ENCODE measurements at places on chromosomes 2 and 18.

- no peak for DNase-seq
These were observed 23.6 kb downstream of the QPCT start for GRCh38 chr2:37367984-37368383.

GRCh38 chr2:105712166-105712915 lies 32.4 kb upstream of the NCK2 start:
- peak; percentile 29 for DNase-seq

GRCh38 chr2:144770616-144771230 lies 250.8 kb upstream of the ZEB2 start:
- DNase-seq: no peak

GRCh38 chr2:176138923-176139660 lies 9.6 kb downstream of the HOXD8 start:
- no peak for DNase-seq

GRCh38 chr2:85814802-85815550 lies 61.2 kb downstream of the ATOH8 start:
- no peak for DNase-seq

GRCh38 chr2:14494759-14495158 lies 137.8 kb upstream of the LRATD1 start:
- DNase-seq: no peak

GRCh38 chr2:69046221-69046662 lies 33.3 kb downstream of the ANTXR1 start:
- no peak for DNase-seq

- no peak for DNase-seq
These were observed 495.5 kb upstream of the MYT1L start for GRCh38 chr2:2826621-2827020.

GRCh38 chr2:150426315-150426714 lies 61.2 kb downstream of the RND3 start:
- no peak for DNase-seq

GRCh38 chr2:74379851-74380789 lies at the start of gene DCTN1:
DCTN1 (minus strand) TSS chr2:74380311; CDS start chr2:74380037, 274 bp downstream.
- DNase-seq: peak; percentile 4

GRCh38 chr2:169240405-169240804 lies 121.9 kb downstream of the LRP2 start:
- no peak for DNase-seq

- no peak for DNase-seq
These were observed 113.0 kb downstream of the CRIM1 start for GRCh38 chr2:36468463-36469105.

- DNase-seq: no peak
These were observed 8.6 kb upstream of the COL3A1 start for GRCh38 chr2:188965563-188965962.

- DNase-seq: no peak
These were observed 239.2 kb upstream of the HS6ST1 start for GRCh38 chr2:128557831-128558241.

DNA sequence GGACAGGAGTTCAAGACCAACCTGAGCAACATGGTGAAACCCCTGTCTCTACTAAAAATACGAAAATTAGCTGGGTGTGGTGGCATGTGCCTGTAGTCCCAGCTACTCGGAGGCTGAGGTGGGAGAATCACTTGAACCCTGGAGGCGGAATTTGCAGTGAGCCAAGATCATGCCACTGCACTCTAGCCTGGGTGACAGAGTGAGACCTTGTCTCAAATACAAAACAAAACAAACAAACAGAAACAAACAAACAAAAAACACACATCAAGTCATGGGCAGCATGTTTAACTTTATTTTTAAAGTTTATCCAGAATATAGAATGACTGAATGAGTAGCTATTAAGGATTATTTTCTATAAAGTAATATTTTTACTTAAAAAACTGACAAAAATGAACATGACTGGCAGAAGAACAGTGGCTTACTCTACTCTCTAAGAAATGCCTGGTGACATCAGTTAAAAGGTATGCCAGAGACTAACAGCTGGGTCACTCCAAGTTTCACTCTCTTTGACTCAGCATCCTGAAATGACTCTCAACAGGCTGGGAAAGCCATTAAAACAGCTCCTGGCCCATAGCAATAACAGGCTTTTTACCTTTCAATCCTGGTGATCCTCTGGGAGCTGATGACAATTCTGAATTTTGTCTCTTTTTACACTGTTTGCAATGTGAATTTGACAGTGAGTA lies 281.6 kb upstream of the STON1 start:
- no peak for DNase-seq

GRCh38 chr18:48785091-48785614 lies 165.6 kb downstream of the SMAD7 start:
- no peak for DNase-seq

- DNase-seq: no peak
These were observed 42.2 kb upstream of the CCDC68 start for GRCh38 chr18:55001394-55002024.

GRCh38 chr18:23711426-23711825 lies 22.2 kb downstream of the LAMA3 start:
- DNase-seq: no peak

GRCh38 chr2:45237128-45237527 lies 227.9 kb upstream of the SIX2 start:
- DNase-seq: no peak

DNA sequence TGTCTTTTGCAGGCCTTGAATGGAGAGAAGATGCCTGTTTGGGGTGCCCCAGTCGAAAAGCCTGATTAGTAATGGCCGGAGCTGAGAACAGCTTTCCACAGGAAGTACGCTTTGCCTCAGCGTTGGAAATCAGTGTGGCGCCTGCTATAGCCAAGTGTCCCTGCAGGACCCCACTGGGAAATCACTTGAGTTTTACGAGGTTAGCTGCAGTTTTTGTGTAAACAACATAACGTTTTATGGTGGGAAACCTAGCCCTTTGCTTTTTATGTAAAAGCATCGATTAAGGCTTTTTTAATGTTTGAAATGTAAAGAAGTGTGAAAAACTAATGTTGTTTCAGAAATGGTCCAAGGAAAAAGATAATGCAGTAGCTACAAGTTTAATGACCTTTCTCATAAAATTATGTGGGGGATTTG lies 234.2 kb downstream of the TTC32 start:
- no peak for DNase-seq

DNA sequence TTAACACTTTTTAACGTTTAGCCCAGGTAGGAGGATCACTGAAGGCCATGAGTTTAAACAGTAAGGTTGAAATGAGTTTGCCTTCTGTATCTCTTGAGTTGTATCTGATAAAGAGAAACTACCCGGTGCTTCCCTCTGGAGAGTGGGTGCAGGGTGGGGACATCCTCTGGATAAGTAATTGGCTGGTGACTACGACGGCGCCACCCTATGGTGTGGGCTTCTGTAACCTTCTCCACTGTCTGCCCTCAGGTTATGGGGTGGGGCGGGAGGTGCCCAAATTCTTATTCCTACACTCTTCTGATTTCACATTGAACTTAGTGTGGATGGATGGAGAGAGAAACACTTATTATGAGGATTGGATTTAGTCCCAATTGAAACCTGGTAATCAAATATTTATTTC lies 68.8 kb downstream of the LDLRAD4 start:
- DNase-seq: no peak

- peak; percentile 0 for DNase-seq
These were observed at the start of gene ZNF514 for GRCh38 chr2:95159690-95160449. ZNF514 (minus strand) TSS chr2:95159848; CDS start chr2:95153253, 6,595 bp downstream.

- DNase-seq: peak; percentile 6
These were observed 1.6 kb downstream of the INHBB start for GRCh38 chr2:120347396-120348060.

DNA sequence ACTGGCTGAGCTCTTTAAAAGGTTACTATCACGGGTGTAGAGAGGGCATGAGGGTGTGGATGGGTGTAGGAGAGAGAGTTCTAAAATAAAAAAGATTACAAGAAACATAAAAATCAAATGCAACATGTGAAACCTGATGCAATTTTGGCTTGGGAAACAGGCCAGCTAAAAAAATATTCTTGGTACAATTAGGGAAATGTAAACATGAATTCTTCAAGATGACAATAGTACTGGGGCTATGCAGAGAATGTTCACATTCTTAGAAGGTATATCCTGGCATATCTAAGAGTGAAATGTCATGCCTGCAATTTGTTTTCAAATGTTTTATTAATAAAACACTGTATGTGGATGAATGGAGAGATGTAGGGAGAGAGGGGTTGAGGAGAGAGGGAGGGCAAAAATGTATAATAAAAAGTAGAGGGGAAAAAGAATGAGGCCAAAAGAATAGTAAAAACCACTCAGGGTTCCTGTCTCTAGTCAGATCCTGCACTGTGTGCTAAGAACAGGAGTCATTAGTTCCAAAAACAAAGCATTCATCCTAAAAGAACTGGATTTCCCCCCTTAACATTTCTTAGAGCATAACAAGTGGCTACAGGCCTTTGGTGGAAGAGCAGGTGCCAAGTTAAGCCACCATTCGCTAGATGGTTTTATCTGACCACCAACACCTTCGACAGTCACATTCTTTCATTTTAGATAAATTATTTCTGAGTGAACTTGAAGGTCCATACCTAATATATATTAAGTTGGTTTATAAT lies 77.3 kb downstream of the LPIN2 start:
- DNase-seq: no peak

- DNase-seq: no peak
These were observed 1.1 kb downstream of the HADHB start for GRCh38 chr2:26245810-26246209.

DNA sequence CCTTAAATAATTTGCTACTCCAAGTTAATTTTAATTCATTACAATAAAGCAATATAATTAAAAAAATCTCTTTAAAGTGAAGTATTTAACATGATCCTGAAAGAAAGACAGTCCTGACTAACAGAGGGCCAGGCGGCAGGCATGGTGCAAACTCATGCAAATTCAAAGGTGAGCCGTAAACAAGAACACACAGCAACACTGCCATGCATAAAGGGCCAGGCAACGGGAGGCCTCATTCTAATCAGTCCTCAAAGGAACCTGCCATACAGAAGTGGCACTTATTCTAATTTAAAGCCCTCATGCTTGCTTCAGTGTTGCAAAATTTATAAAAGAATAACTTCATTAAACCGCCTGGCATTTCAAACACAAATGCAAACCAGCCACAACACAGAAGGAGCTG lies 277.0 kb downstream of the ZNF521 start:
- no peak for DNase-seq

DNA sequence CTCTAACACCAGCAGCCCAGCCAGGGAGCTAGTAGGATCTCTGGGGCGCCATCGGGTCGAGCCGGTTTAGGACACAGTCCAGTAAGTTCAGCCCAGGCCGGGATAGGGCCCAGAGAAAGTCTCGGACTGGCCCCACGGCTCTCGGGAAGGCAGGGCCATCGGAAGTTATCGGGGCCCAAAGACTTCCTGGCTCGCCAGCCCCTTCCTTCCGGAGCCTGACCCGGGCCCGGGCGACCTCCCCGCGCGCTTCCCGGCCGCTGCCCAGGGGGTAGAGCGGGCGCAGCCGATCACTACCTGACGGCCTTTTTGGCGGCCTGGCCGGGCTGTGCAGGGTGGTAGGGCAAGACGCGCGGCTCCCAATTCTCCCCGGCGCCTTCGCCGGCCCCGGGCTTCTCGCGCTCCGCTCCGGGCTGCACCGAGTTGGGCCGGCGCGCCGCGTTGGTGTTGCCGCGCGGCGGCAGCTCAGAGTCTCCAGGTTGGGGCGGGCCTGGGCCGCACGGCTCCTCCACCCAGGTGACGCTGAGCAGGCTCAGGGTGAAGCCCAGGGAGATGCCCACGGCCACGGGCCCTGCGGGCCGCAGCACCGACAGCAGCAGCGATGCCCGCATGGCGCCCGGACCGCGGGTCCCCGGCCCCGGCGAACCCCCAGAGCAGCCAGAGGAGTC lies 546 bp downstream of the CHPF start:
- no peak for DNase-seq

GRCh38 chr2:238431-238830 lies 25.4 kb downstream of the SH3YL1 start:
- DNase-seq: no peak

GRCh38 chr18:8231316-8231715 lies 377.9 kb upstream of the RAB12 start:
- no peak for DNase-seq

GRCh38 chr2:199370150-199370780 lies 87.5 kb downstream of the SATB2 start:
- DNase-seq: no peak

DNA sequence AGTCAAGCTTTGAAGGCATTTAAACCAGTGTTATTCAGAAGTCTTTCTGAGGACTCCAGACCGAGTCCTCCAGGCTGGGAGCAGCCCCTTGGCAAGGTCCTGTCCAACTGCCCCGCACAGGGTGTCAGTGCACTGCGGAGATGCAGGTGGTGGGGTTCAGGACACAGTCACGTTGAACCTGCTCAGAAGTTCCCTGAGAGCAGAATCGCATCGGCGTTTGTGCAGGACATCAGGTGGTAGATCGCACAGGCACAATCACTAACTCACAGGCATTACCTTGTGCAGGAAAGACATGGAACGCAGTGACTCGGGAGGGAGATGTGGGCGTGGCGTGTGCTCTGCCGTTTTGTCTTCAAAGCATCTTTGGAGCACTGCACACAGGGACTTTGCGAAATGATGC lies 10.4 kb downstream of the COPS9 start:
- no peak for DNase-seq

DNA sequence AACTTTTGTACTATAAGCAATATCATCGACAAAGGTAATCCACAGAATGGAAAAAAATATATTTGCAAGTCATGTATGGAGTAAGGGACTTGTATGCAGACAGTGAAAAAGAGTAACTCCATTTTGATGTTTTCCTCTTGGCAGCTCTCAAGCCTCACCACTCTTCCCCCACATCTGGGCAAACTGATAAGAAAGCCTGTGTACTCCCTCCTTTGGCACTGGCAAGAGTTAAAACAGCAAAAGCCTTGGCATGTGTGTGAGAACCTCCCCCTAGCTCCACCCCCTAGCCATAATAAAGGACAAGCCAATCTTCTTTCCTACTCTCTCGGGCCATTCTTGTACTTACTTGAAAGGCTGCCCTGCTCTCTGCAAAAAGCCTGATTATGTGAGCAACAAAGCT lies 335.2 kb downstream of the LRATD1 start:
- no peak for DNase-seq

DNA sequence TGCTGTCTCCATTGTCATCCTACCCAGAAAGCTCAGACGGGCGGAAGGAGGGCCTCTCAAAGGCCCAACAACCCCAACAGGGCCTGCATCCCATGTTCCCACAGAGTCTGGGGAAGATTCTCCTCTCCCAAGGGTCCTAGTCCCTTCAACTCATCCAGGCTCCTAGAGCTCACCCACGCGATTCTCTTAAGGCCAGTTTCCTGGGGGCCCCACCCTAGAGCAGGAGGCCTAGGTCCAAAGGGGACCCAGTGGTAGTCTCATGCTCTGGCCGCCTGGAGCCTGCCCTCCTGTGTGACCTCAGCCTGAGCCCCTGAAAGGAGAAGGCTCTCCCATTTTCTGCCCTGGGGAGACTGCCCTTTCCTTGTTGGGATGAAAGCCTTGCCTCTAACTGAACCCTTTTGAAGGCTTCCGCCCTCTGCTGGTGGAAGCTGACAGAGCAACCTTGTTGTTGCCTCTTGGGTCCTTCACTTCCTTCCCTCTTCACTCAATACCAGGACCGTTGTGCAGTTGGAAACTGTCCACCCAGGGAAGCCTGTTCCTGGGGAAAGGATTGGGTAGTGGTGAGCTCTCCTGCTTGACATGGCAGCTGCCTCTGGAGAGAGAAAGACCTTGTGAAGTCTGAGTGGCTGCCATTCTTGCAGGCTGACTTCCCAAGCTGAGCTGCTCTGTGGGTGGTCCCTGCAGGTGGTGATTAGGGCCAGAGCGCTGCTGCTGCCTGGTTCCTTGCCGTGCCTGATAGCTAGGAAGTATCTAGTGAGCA lies 86.0 kb upstream of the ALPP start:
- no peak for DNase-seq

- DNase-seq: no peak
These were observed 310.1 kb downstream of the MYCN start for GRCh38 chr2:16250466-16250865.
